Panc1 (cell line): ENCODE measurements at places on chromosomes 1 and 21. TPM values are rescaled to one million over a fixed set of nuclear protein-coding genes. Genes with fewer than 3 reads are reported as not detected.

DNA sequence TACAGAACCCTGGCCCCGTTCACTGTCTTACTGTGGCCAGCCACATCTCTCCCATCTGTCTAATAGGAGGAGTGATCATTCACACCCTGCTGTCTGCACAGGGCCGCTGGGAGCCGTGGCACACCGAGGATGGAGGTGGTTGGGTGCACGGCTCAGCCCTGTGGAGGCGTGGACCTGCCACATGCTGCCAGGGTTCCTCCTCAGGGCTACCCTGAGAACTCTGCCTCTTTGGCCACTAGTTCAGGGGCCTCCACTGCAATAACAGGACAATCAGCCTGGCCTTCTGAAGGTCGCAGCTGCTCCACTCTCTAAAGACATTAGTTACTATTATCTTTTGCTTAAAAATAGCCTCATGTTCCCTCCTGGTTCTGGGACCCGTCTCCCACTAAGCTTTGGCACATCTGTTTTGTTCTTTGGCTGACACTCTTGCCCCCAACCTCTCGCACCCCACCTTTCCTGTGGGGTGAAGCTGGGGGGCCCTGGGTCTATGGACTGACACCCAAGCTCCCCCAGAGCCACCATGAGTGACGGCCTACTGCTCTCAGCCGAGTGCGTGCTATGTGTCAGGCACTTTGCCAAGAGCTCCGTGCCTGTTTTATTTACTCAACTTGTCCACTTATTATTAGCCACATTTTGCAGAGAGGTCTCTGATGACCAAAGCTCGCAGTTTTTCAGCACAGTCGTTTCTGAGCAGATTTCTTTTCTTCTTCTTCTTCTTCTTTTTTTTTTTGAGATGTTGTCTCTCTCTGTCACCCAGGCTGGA is 66.3 kb downstream of the ARHGEF10L start:
- no peak for DNase-seq

Gene KLF17
- total RNA-seq: not detected

DNA sequence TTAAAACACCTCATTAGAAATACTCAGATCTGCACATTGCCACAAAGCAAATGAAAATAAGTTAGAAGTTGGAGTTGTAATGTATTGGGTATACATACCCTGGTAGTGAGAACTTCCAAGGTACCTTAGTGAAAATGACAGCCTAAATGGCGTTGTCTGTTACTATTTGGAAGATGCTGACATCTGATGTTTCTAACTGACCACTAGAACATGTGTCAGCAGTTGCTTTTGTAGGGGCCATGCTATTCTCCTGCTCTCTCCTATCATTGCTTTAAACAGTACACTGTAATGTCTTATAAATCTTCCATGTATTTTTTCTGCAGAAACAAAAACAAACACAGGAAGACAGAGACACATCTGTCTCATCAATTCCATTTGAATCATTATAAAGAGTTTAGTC is 40.1 kb downstream of the LAMC1 start:
- no peak for DNase-seq

Gene CATSPERE
- 0.31 TPM for total RNA-seq

GRCh38 chr1:82227306-82228095 is 426.8 kb downstream of the ADGRL2 start:
- no peak for DNase-seq

- no peak for DNase-seq
Measured at GRCh38 chr1:67308136-67308535, 463 bp downstream of the IL12RB2 start.

DNA sequence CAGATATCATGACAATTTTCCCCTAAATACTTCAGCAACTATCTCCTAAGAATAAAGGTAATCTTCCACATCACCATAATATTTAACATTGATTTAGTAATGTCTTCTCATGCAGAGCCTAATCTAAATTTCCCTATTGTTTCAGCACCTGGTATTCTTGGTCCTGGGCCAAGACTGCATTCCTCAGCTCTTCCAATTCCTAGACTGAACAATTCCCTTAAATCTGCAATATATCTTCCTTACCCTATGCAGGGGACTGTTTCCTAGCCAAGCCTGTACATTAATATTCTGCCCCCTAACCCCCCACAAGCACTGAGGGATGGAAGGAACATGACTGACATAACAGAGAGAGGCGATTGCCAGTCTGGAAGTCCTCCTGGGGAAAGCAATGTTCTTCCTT is 28.7 kb upstream of the DISP1 start:
- DNase-seq: no peak

- DNase-seq: no peak
Measured at GRCh38 chr1:209268479-209268878, 315.0 kb upstream of the CAMK1G start.

DNA sequence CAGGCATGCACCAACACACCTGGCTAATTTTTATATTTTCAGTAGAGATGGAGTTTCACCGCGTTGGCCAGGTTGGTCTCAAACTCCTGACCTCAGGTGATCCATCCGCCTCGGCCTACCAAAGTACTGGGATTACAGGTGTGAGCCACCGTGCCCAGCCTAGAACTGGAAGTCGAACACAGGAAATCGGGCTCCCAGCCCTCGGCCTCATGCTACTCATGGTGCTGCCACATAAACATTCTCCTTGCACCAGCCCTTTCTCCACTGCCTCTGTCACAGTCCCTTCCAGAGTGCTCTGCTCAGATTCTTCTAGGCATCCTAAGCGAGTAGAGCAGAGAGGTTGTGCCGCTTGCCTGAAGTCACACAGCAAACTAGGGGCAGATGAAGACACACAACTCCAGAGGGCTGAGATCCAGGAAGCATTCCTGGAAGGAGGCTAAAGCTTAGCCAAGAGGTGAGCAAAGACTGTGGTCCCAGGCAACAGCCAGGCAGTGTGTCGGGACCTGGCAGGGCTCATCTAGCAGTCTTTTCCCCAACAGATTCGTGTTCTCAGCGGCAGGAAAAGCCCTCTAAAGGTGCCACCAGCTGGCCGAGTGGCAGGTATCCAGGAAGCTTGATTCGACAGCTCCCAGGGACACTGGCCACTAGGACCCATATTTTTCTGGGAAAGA is 29.6 kb upstream of the NPPB start:
- no peak for DNase-seq

Gene AK5
- 3.0 TPM for total RNA-seq

- no peak for DNase-seq
Measured at GRCh38 chr1:19339214-19339861, 27.2 kb downstream of the SLC66A1 start.

- DNase-seq: no peak
Measured at GRCh38 chr1:108082001-108082400, 117.0 kb upstream of the VAV3 start.

DNA sequence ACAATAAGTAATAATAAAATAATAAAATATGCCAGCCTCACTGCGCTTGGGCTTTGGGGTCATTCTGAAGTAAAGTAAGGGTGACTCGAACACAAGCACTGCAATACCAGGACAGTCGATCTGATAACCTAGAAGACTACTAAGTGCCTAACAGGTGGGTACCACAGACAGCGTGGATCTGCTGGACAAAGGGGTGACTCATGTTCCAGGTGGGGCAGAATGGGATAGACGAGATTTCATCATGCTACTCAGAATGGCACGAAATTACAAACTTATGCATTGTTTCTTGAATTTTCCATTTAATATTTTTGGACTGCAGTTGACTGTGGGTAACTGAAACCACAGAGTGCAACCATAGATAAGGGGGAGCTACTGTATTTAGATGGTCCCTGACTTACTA is 221.1 kb upstream of the GREM2 start:
- DNase-seq: no peak

Gene GJA8
- total RNA-seq: not detected

Gene MRAP
- not detected for total RNA-seq

DNA sequence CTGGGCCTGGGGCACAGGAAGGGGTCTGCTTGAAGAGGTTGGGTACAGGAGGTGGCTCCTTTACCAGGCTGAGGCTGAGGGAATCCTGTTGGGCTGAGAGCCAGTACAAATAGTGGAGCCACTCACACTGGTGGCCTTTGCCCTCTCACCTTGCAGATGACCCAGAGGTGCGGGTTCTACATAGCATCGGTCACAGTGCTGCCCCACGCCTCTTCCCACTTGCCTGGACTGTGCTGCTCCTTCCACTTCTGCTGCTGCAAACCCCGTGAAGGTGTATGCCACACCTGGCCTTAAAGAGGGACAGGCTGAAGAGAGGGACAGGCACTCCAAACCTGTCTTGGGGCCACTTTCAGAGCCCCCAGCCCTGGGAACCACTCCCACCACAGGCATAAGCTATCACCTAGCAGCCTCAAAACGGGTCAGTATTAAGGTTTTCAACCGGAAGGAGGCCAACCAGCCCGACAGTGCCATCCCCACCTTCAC is 1.8 kb upstream of the SLC50A1 start:
- DNase-seq: no peak

Gene SMPDL3B
- total RNA-seq: 1.5 TPM

Gene CELSR2
- total RNA-seq: 4.1 TPM

Gene HFM1
- total RNA-seq: 0.39 TPM

- no peak for DNase-seq
Measured at GRCh38 chr1:96492236-96492635, 229.3 kb upstream of the PTBP2 start.

DNA sequence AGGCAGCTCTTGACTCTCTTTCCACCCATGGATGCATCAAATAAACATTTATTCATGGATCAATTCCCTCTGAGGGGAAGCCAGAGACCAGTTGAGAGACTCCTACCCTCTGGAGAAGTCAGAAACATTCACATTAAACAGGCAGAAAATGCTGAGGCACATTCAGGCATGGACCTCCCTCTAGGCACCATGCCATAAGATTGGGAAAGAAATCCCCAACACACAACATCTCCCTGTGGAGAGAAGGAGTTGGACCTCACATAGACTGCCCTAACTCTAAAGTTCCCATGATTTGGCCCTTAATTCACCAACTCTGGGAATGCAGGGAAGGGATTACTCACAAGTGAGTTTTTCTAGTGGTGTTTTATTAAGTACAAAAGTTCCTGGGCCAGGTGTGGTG is 415.3 kb upstream of the C1orf87 start:
- no peak for DNase-seq

Gene GPR37L1
- 0.44 TPM for total RNA-seq

- no peak for DNase-seq
Measured at GRCh38 chr1:168767894-168768584, 39.0 kb upstream of the DPT start.

- DNase-seq: no peak
Measured at GRCh38 chr1:229070168-229070567, 200.7 kb upstream of the RAB4A start.

DNA sequence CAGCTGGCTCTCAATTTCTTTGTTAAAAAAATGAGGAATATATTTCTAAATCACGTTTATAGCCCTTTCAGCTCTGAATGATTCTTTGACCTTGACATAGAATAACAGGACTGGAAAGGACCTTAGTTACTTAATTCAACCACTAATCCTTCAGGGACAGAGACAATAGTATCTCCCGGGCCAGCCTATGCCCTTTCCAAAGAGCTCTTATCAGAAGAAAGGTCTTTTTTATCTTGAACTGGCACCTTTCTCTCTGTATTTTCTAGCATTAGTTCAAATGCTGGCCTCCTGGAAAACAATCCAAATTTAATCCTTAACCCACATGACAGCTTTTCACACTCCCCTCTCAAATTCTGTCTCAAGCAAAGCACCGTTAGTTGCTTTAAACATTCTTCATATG is 44.8 kb upstream of the FBXO28 start:
- DNase-seq: no peak

GRCh38 chr1:226511296-226511695 is 37.3 kb upstream of the STUM start:
- DNase-seq: no peak

GRCh38 chr1:84299536-84300170 is 1.9 kb upstream of the SAMD13 start:
- DNase-seq: no peak

Gene MEGF6
- total RNA-seq: 32.6 TPM

DNA sequence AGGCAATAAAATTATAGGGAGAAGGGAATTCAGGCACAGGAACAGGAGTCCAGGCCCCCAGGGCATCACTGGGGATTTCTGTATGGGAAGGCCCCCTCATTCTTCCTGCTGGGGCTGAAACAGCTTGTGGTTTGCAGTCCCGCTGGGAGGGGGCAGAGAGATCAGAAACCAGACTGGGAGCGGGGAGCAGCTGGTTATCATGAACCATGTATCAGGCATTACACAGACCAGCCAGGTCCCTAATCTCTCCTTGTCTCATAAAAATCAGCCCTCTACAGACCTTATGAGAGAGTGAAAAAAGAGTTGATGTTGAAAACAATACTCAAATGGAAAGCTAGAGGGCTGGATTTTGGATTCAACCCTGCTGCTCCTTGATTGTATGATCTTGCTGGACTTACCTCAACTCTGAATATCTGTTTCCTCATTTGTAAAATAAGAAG is 93.4 kb upstream of the F3 start:
- DNase-seq: no peak

- DNase-seq: no peak
Measured at GRCh38 chr1:72013161-72013560, 269.2 kb downstream of the NEGR1 start.

DNA sequence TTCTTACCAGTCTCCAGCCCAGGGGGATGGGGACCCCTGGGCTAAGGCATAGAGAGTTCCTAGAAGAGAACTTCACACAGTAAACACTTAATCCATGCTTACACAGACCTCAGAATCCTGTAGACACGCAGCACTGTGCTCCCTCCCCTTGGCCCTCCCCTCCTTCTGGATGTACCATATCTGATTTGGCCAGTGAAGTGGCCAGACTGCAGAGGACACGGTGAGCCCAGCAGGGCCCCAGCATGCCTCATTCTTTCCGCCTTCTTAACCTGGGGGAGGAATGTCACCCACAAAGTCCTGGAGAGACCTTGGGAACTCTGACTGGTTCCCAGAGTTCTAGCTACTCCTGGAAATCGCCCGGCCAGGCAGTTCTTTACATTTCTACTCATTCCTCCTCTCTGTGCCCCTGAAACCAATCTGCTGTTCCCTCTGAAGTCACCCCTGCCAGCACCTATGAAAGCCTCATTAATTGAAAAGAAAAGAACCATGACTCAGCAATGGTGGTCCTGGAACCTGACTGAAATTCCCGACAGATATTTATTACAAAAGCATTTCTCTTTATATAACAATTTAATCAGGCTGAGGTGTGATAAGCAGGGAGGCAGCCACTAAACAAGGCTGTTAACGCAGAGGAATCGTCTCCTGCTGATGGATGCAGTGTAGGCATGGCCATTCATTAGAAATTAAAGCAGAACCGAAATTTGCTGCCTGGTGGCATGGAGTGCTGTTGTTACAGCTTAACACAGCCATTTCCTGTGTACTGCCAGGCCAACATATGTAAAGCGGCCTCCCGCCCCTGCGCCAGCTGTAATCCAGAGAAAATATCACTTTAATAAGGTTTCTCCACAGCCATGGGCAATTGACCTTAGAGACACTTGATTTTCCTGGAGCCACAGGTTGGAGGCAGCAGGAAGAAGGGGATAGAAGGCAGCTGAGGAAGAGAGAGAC is 74.6 kb upstream of the KCND3 start:
- no peak for DNase-seq
